A172 (cell line): ENCODE measurements at places on chromosomes 4 and X. TPM values are rescaled to one million over a fixed set of nuclear protein-coding genes. Genes with fewer than 3 reads are reported as not detected.

DNA sequence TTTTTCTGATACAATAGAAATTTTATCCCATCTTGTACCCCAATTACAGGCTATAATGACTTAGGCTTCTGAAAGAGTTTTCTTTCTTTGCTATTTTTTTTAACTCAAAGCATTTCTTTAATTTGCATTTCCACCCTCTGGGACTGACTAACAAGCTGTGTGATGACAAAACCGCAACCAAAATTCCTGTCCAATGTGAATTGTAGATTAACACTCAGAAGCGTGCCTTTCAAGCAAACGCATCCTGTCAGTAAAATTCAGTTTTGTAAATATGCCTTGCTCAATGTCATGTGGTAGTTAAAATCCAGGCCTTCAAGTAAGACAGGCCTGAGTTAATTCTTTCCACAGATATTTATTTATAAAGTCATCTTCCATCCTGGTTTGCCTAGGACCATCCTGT lies 50.3 kb downstream of the STK32B start:
- no peak for DNase-seq

The GAGE12F gene
- total RNA-seq, result 0.71 and 1.1 TPM in 2 replicates

The CTAG1A gene
- total RNA-seq, result not detected in 2 replicates

GRCh38 chr4:130511776-130512175 lies 1415.8 kb downstream of the C4orf33 start:
- DNase-seq, result no peak

DNA sequence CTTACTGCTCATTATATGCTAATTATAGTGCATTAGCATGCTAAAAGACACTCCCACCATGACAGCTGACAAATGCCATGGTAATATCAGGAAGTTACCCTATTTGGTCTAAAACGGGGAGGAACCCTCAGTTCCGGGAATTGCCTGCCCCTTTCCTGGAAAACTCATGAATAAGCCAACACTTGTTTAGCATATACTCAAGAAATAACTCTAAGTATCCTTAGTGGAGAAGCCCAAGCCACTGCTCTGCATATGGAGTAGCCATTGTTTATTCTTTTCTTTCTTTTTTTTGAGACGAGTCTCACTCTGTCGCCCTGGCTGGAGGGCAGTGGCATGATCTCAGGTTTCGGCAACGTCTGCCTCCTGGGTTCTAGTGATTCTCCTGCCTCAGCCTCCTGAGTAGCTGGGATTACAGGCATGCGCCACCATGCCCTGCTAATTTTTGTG lies 15.5 kb downstream of the NUDT6 start:
- DNase-seq, result no peak

The PNMA6F gene
- total RNA-seq, result not detected in 2 replicates

DNA sequence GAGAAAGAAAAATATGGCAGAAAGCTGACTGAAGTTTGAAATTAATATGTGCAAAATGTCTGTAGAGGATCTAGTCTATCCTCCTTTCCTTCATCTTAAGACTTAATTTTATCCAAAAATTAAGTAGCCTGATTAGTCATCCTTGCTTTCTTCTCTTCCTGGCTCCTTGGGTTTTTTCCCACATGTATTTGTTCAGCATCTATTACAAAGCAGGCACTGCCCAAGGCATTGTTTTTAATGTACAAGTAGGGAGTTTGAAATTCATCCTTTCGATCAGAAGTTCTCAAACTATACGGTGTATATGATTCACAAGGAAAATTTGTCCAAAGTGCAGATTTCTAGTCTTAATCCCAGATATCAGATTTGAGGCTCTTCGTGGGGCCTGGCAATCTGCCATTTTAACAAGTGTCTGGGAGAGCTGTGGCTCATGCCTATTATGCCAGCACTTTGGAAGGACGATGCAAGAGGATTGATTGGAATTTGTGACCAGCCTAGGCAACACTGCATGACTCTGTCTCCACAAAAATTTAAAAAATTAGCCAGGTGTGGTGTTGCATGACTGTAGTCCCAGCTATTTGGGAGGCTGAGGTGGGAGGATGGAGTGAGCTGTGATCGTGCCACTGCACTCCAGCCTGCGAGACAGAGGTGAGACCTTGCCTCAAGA lies 19.4 kb upstream of the YTHDC1 start:
- DNase-seq, result peak; percentile 62

DNA sequence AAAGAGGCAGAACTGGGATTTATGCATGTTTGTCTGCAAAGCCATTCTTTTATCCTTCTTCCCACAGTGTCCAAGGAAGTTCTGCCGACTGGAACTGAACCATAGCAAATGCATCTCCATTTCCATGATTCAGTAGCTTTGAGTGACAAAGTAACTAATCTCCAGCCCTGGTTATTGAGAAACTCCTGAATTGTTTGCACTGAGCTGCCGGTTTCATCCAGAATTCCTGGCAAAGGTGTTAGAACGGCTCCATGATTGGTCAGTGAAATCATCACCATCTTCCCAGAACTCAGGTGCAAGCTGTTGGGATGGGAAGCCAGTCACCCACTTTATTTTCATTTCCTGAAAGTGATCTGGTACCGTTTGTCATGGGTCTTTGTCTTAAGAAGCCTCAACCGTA lies 47.0 kb upstream of the SLC34A2 start:
- DNase-seq, result no peak

DNA sequence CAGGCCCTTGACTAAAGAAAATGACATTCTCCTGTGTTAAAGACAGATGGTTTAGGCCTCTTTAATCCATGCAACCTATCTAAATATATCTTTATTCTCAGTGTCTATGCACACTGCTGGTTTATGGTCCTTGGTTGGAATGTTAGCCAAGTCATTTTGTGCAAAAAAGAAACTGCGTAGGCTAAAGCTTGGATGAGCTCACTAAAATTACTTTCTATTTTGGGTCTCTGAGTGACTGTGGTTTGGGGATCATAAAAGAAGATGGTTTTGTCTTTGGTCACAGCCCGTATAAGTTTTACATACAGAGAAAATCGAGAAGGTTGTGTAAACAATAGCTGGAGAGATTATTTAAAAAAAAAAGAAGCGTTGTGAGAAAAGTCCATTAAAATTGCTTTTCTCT lies 443.6 kb downstream of the UBE2NL start:
- peak; percentile 40 for DNase-seq

The KLHL2 gene
- 18.3 and 21.1 TPM in 2 replicates for total RNA-seq

The CXCR3 gene
- not detected in 2 replicates for total RNA-seq

DNA sequence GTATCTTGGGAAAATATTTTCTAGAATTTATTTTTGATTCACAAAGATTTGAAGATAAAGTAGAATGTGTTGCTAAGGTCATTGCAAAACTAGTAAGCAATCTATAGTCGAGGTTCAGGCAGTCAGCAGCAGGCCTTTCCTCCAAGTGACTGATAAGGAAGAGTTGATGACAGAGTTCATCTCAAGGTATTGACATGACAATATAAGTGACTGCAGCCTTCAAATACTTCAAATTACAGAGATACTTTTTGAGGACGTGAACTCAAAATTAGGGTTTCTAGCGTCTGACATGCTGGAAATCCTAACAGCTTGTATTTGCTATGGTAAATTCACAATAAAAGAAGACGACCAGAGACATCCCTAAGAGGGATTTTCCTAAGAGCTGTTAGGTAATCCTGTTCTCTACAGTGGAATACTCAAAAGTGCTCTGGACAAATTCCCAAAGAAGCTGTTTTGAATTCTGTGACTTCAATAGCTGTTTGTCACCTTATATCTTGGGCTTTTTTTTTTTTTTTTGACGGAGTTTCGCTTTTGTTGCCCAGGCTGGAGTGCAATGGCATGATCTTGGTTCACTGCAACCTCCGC lies 7.4 kb downstream of the ARHGAP10 start:
- DNase-seq, result no peak

DNA sequence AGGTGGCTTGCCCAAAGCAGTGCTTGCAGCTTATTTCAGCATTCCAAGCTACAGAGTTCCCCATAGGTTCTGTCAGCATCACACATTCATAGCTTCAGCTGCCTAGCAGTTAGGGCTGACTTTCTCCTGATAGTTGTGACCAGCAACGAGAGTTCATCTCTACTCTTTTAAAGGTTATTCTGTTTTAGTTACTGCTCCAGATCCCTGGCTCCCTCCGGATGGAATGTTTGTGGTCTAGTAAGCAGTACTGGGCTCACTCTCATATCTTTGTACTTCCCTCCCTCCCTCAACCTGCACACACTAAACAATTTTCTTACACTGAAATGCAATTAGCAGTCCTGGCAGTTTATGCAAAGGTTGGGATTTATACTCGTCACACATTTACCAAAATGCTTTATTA lies 43.9 kb downstream of the PTTG2 start:
- no peak for DNase-seq

- peak; percentile 10 for DNase-seq
Observed at GRCh38 chrX:19535476-19535875, 20.2 kb upstream of the MAP3K15 start.
